Hindlimb muscle (tissue), 1 donor: ENCODE measurements at places on chromosomes 11 and 22. TPM values are rescaled to one million over a fixed set of nuclear protein-coding genes. Genes with fewer than 3 reads are reported as not detected.

ALG9 gene
- polyA plus RNA-seq: 26.5 TPM

DEPDC5 gene
- polyA plus RNA-seq: 11.5 TPM

OPCML gene
- 1.1 TPM for polyA plus RNA-seq

KRTAP5-7 gene
- not detected for polyA plus RNA-seq

PAX6 gene
- not detected for polyA plus RNA-seq

KCNE3 gene
- polyA plus RNA-seq: 2.5 TPM

KCNC1 gene
- 2.4 TPM for polyA plus RNA-seq

CTSW gene
- 0.81 TPM for polyA plus RNA-seq

OR51B5 gene
- not detected for polyA plus RNA-seq

ZNF214 gene
- polyA plus RNA-seq: 1.5 TPM

EMID1 gene
- polyA plus RNA-seq: 8.4 TPM

RAB39A gene
- 0.49 TPM for polyA plus RNA-seq

USH1C gene
- not detected for polyA plus RNA-seq

GRCh38 chr22:27851974-27852746 is 50.6 kb upstream of the MN1 start:
- DNase-seq: no peak

GRCh38 chr11:6927030-6927617 is 898 bp downstream of the ZNF215 start:
- peak; percentile 2 for DNase-seq

GRCh38 chr11:34595391-34595790 is 25.5 kb upstream of the EHF start:
- DNase-seq: no peak

DNA sequence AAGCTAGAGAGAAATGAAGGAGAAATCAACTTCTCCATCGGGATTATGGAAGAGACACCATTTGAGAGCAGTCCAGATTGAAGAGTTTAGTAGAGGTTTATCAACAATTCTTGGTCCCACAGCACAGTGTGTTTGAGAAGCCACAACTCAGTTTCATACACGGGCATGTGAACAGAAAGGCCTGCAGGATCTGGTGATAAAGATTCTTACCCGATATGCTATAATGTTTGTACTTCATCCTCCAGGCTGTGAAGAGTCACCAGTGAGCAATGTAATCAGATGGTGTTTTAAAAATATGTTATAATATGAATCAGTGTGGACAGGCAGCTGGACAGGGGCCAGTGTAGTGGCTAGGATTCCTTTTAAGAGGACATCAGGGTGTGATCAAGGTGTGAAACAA is 29.7 kb upstream of the VWA5A start:
- DNase-seq: no peak

- DNase-seq: no peak
These were observed 941 bp upstream of the DCHS1 start for GRCh38 chr11:6656584-6656915.

GRCh38 chr11:63614136-63614671 is at the start of gene PLAAT3:
Gene PLAAT3, minus strand, starts transcription at chr11:63614433. Its CDS starts 419 bp downstream, at chr11:63614014.
- DNase-seq: peak; percentile 26

DNA sequence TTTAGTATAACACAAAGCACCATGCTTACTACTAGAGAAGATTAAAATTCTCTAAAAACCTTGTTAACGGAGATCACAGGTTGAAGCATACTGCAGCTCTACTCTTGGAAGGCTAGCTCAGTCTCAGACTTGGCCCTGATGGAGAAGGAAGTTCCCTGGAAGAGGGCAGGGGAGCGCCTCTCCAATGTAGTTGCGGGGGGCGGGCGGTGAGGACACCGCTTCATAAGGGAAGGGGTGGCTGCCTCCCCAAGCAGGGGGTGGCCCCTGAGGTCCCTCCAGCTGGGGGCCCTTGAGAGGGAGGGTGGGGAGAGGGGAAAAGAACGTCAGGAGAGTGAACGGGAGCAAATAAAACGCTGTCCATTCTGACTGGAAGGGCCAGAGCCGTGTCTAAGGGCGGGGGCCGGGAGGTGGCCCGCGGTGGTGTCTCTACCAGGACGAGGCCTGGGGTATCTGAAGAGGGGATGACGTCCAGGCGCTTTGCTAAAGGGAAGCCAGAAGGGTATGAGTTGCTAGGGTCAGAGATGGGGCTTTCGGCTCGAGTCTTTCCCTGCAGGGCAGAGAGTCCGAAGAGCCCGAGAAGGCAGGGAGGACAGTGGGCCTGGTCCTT is 553 bp upstream of the USP47 start:
- peak; percentile 69 for DNase-seq

DNA sequence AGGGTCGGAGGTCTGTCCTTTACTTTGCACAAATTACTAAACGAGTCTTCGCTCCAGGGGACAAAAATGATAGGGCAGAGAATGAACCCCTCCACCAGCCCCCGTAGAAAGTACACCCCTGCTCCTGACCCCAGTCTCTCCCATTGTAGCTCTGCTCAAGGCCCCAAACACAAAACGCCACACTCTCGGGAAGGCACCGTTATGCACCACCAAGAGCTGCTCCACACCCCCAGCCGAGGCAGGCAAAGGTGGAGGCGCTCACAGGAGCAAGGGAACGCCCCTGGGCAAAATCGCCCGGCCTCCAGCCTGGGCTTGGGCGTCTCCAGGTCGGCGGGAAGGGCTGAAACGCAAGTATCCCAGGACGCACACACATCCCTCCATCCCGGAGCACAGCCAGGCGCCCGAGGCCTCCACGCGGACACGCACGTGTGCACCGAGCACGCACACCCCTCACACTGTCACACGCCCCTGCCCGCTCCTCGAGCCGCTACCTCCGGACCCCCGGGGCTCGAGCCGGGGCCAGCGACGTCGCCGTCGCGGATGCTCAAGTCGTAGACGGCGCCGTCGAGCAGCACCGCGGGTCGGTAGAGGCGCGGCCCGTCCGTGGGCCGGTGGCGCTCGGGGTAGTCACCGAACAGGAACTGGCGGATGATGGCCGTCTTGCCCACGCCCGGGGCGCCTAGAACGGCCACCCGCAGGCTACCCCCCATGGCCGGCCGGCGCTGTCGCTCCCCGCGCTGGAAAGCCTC is 786 bp downstream of the RASL10A start:
- DNase-seq: no peak

- no peak for DNase-seq
These were observed 3.0 kb downstream of the SSTR3 start for GRCh38 chr22:37209140-37209845.

GRCh38 chr11:46222490-46223251 is 54.8 kb upstream of the CREB3L1 start:
- DNase-seq: no peak

DNA sequence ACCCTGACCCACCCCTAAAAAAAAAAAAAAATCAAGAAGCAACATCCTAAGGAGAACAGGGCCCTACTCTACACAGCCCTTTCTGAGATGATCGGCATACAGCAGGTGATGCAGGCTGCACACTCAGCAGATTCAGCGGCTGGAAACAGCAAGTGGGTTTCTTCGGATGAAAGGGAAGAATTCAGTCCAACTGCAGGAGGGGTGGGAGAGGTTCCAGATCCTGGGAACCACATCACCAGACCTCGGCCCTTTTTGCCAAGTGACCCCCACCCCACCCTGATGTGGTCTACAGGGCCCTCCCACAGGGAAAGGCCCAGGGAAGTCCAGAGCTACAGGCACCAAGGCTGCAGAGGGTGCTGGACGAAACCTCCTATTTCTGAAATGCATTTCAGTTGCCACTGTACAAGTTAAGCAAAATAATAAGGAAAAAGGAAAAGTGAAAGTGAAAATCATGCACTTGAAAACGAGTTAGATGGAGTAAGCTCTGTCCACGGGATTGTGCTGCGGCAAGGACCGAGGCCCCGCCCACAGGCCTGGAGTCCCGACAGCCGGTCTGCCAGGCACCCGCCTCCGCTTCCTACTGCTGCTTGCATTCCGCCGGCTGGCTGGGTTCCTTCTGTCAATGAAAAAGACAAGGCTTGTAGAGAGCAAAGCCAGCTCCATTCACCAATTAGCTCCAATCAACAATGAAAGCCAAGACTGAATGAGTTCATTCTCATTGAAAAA is 16.0 kb upstream of the PHLDA2 start:
- DNase-seq: peak; percentile 85

- peak; percentile 63 for DNase-seq
These were observed 24.4 kb upstream of the FBLN1 start for GRCh38 chr22:45478108-45478771.

DNA sequence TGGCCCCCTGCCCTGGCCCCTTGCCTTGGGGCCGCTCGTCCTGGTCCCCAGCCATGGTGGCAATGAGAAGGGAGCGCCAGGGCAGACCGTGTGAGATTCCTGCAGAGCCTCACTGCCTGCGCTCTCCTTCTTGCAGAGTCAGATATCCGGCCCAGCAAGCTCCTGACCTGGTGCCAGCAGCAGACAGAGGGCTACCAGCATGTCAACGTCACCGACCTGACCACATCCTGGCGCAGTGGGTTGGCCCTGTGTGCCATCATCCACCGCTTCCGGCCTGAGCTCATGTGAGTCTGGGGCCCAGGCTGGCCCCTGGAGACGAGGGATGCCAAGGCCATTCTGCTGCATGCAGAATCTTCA is 114.1 kb downstream of the MICAL2 start:
- DNase-seq: no peak

GRCh38 chr11:2096919-2097301 is 42.3 kb downstream of the IGF2 start:
- DNase-seq: no peak

DNA sequence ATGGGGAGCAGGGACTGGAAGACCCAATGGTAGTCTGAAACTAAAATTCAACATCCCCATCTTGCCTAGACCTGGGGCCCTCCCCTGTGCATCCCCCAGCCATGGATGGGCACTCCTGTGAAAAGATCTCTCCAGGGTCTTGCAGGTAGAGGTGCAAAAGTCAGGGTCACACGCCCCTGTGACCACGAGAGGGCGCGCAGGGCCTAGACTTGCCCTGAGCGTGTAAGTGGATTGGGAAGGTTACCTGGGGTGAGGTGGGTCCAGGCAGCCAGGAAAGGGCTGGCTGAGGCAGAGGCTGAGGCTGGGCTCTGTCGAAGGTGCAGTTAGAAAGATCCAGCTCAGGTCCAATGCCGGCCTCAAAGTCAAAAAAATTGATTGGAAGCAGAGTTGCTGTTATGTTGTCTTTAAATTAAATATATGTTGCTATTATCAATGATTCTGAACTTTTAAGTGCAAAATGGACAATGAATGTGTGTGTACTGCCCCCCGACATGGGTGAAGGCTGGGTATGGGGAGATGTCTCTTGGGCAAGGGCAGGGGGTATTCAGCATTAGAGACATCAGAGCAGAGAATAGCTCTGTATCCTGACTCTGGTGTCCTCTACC is 4.8 kb upstream of the POU2F3 start:
- peak; percentile 54 for DNase-seq

GRCh38 chr11:70731271-70732022 is 333.1 kb downstream of the CTTN start:
- DNase-seq: no peak

DNA sequence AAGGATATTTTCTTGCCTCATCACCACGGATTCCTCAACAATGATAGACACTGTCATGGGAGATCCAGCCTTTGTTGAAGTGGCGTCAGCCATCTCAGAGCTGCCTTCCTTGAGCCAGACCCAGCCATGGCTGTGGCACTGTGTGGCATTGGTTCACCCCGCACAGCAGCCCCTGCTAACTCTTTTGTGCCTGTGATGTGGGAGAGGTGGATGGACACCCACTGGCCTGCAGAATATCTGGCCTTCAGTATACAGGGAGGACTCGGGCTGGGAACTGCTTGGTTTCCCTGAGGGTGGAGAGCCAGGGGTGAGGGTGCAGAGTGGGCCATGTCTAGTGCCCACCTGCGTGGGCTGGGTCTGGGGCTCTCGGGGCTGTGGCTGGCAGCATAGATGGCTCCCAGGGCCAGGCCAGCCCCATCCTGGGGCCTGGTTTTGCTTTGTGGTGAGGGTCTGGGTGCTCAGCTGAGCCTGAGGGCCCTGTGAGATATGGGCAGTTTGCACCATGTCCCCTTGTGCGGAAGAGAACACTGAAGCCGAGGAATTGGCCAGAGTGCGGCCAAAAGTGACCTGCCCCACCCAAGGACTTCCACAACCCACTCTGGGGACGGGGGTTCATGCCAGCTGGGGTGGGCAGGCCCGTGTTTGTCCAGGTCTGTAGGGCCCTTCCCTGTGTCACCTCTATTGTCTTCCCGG is 6.1 kb downstream of the CLDN5 start:
- no peak for DNase-seq

DNA sequence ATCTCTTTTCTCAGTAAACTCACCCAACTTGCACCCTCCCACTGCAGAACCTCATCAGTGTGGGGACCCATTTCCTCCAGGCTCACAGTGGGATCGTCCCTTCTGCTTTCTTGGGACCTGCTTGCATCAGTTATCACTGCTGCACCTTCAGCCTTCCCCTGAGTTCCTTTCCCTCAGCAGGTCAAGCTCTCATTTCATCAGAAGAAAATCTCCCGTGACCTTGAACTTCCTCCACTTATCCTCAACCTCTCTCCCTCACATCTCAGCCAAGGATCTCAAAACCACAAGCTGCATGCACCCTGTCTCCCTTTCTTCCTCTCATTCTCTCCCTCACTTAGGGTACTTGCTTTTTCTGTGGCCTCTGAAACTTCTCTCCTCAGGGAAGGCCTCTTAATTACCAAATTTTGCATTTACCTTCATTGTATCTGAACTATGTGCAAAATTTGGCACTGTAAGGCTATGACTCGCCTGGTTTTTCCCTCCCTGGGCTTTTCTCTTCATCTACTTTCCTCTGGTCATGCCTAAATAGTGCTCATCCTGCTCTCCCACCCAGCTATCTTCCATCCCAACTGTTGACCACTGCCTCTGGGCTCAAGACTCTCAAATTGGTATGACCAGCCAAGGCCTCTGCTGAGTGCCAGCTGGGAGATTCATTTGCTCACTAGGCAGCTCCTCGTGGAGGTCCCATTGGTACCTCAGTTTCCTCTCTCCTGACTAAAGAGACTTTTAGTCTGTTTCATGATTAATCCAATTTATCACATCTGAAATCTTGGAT is 2.7 kb upstream of the RCE1 start:
- no peak for DNase-seq

GRCh38 chr22:50678651-50679521 is 6.3 kb downstream of the SHANK3 start:
- DNase-seq: no peak

- DNase-seq: no peak
These were observed 11.0 kb downstream of the CARS1 start for GRCh38 chr11:3046190-3046589.

- DNase-seq: no peak
These were observed 22.8 kb downstream of the MYH9 start for GRCh38 chr22:36365020-36365411.

GRCh38 chr11:103749158-103749557 is 287.3 kb upstream of the DDI1 start:
- DNase-seq: no peak

GRCh38 chr11:115672412-115672811 is 168.2 kb upstream of the CADM1 start:
- DNase-seq: no peak

GRCh38 chr11:69613594-69613993 is 27.4 kb upstream of the CCND1 start:
- DNase-seq: no peak

GRCh38 chr11:109733245-109733644 is 311.3 kb downstream of the C11orf87 start:
- DNase-seq: no peak

- DNase-seq: no peak
These were observed 38.1 kb downstream of the DIXDC1 start for GRCh38 chr11:111975076-111975806.
